ENCODE measurements at places on chromosomes 7 and 10. TPM values are rescaled to one million over a fixed set of nuclear protein-coding genes. Genes with fewer than 3 reads are reported as not detected.
A peak's percentile ranks its signal among the peaks of the same experiment; 100 is the strongest.

DNA sequence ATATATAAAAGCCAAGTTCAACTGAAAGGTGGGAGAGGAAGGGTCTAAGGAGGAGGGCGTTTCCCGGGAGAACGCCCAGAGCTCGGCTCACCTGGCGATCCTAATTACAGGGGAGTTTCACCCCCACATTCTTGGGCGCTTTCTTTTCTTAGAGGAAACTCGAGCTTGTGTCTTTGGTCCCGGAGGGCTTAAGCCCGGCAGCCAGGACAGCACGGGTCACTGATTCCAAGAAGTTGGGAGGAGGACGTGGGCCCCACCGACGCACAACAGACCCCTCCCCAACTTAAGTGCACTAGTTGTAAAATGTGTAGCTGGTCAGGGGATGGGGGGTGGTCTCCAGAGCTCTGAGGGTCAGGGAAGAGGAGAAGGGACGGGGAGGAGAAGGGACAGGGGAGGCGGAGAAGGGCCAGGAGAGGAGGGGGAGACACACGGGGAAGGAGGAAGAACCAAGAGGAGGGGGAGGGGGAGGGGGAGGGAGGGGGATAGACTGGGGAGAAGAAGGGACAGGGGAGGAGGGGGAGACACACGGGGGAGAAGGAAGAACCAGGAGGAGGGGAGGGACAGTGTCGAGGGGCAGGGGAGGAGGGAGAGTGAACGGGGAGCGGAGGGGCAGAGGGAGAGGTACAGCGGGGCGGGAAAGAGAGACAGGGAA is 874 bp downstream of the BAIAP2L1 start:
- no peak for DNase-seq

GRCh38 chr7:10804770-10805169 is 168.9 kb upstream of the PHF14 start:
- DNase-seq = no peak

DNA sequence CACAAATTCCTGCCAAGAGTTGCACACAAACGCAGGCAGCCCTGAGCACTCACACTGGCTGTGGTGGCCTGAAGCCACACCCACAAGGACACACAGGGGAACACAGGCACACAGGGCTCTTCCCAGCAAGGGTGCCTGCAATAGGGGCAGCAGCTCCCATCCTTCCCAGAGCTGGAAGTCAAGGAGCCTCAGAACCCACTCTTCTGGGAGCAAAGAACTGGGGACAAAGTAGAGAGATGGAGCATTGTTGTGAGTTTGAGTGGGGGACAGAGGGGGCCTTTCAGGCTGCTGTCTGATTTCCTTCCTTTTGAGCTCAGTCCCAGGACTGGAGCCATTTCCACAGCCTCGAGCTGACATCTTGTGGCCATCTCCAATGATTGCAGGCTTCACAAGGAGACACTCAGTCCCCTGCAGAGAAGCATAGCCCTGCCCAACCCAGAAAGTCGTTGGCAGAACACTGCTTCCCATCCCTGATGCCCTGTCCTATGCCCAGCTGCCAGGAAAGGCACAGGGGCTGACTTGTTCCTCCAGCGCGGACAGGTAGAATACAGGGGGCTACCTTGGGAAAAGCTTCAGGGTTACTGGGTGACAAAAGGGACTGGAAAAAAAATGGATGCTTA is 34.4 kb upstream of the SLF2 start:
- DNase-seq = peak; percentile 54

- no peak for DNase-seq
Measured at GRCh38 chr7:4800487-4800886, 25.1 kb downstream of the AP5Z1 start.

LANCL2 gene
- 10.9 TPM for total RNA-seq

GIMAP4 gene
- total RNA-seq = 39.9 TPM

ADARB2 gene
- total RNA-seq = 1.3 TPM

CREB5 gene
- 22.5 TPM for total RNA-seq
